ENCODE measurements at places on chromosomes 1 and 21.
A peak's percentile ranks its signal among the peaks of the same experiment; 100 is the strongest.

DNA sequence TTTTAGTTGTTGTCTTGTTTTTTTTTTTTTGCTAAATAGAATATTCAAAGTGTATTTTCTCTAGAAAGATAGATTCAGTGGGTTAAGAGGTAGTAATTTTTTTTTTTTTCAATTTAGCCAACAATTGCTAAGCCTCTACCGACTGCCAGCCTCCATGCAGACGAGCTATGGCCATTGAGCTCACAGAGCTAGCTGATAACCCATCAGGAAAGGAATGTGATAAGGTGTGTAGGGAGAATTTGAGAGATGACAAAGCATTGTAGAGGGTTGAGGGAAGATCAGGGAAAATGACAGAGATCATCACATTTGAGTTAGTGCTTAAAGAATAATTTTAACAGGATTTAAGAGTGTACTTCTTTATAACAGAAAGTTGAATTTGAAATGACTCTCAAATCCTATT, 30.6 kb downstream of the DNM3 start:
- no peak for DNase-seq

DNA sequence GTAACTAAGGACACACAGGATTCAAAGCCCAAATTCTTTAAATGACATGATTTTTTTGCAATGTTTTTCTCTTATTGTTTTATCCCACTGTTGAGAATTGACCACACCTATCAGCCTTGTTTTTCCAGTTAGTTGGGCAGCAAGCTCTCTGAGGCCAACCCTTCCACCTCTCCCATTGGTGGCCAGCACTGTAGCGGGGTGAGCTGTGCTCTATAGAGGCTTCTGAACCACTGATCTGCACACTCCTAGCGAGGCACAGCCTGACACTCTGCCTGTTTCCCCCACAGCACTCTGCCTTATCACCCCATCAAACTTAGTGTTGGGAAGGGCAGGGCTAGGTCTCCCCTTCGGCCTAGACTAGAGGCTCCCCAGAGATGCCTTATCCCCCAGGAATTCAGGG, 19.5 kb downstream of the AHDC1 start:
- no peak for DNase-seq

DNA sequence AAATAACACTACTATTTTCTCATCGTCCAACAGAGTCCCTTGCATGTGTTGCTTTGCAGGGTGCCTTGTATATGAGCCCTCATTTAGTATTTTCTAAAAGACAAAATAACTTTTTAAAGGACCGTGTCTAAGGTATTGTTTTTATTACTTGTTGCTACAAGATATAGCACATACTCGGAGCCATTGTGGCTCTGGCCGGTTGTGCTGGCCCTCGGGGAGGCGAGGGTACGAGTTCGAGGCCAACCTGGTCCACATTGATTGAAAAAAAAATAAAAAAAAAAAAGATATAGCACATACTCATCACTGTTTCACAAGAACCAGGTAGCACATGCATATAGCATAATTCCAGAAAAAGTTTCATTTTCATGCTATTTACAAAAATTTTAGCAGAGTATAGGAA, 869.2 kb downstream of the MRPL39 start:
- no peak for DNase-seq

DNA sequence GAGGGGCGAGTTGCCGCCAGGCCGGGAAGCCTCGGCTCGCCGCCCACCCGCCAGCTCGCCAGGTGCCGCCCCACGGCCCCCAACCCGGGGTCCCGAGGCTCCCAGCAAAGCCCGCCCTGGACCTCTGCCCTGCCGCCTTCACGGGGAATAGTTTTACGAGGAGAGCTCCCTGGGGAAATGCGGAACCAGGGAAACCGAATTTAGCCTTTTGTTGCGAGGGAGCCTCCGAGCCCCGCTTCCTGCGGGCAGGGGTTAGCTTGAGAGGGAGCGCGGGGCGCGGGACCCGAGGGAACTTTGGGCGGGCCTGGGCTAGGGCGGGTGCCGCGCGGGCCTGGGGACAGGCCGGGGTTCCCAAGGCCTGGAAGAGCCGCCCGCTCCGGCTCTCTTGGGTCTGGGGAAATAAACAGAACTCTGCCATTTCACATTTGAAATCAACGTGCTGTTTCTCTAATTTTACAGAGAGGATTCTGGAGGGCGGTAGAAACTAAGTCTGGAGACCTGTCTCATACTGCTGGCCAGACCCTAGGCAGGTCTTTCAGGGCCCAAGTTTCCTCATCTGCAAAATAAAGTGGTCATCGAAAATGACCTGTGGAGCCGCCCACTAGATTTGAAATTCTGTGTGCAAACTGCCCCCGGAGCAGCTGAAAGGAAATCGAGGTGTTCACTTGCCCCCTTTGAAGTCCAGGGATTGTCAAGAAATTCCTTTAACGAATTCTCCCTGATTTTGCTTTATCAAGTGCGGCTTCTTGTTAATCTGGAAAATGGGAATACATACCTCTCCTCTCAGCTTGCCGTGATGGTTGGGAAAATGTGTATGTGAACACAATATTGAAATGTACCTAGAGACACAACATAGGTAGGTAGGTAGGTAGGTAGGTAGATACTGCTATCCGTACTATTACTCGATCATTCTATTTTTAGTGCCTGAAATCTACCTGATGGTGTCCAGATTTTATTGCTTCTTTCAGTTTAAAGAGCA, 749 bp upstream of the GLUL start:
- peak; percentile 64 for DNase-seq

- peak; percentile 66 for DNase-seq
Observed at GRCh38 chr1:207962716-207963426, 51.9 kb upstream of the CD34 start.

- peak; percentile 30 for DNase-seq
Observed at GRCh38 chr1:64933296-64934070, 32.9 kb downstream of the JAK1 start.

DNA sequence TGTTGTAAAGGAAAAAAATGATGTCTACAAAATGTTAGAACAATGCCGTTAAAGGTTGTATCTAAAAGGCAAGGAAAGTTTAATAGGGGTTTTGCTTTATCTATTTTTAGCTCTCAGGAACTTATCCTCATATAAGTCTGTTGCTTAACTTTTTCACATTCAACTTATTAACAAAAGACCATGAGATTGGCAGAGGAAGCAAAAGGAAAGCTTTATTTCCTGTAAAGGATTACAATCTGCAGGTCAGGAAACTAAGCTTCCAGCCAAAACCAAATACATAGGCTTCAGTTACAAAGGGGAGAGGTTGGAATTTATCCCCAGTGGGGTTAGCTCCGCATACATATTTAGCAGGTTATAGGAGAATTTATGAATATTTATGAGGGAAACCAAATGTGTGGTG, 58.7 kb upstream of the KIAA1614 start:
- DNase-seq, result no peak

- no peak for DNase-seq
Observed at GRCh38 chr1:204174958-204175357, 8.8 kb upstream of the REN start.

GRCh38 chr21:31830701-31831100, 42.1 kb upstream of the HUNK start:
- DNase-seq, result no peak

GRCh38 chr1:236214761-236215160, 67.0 kb downstream of the ERO1B start:
- DNase-seq, result no peak

GRCh38 chr1:8169364-8170058, 143.4 kb upstream of the ERRFI1 start:
- peak; percentile 57 for DNase-seq

GRCh38 chr1:207841901-207842300, 69.0 kb downstream of the CD34 start:
- DNase-seq, result no peak

- DNase-seq, result no peak
Observed at GRCh38 chr1:84166797-84167196, 22.7 kb downstream of the PRKACB start.

- DNase-seq, result no peak
Observed at GRCh38 chr1:12640237-12640957, 3.5 kb upstream of the AADACL4 start.

DNA sequence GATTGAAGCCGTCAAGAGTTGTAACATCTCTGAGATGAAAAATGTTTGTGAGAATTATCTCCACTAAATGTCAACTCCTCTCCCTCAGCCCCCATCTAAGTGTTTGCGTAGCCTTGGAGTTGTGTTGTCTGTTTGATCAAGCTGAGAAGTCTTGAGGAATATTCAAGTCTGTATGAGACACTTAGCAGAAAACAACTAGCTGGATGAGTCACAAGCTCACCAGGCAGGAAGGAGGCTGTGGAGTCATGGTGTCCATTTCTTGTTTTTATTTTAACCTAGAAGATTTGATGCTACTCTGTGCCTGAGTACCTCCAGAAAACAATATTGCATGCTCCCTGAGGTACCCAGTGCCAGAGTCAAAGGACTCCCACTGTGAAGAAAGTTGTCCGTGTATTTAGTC, 211.6 kb upstream of the PLXNA2 start:
- DNase-seq, result no peak

- DNase-seq, result no peak
Observed at GRCh38 chr1:229984992-229985612, 81.9 kb upstream of the GALNT2 start.

- no peak for DNase-seq
Observed at GRCh38 chr21:41954654-41955499, 1.1 kb upstream of the C2CD2 start.

DNA sequence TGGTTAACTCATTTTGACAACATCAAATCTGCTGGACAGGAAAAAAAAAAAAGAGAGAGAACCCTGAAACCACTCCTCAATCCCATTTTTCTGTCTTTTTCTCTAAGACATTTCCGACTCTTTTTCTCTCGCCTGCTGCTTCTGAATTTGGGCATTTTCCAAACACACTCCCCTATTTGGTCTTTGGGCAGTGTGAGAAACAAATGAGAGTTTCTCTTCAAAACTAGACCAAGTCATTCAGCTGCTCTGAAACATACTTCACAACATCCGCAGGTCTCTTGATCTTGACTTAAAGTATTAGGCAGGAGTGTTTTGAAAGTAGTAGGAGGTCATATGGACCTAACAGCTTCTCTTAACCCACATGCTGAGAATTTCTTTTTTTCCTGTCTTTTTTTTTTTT, 364.8 kb upstream of the ESRRG start:
- no peak for DNase-seq

DNA sequence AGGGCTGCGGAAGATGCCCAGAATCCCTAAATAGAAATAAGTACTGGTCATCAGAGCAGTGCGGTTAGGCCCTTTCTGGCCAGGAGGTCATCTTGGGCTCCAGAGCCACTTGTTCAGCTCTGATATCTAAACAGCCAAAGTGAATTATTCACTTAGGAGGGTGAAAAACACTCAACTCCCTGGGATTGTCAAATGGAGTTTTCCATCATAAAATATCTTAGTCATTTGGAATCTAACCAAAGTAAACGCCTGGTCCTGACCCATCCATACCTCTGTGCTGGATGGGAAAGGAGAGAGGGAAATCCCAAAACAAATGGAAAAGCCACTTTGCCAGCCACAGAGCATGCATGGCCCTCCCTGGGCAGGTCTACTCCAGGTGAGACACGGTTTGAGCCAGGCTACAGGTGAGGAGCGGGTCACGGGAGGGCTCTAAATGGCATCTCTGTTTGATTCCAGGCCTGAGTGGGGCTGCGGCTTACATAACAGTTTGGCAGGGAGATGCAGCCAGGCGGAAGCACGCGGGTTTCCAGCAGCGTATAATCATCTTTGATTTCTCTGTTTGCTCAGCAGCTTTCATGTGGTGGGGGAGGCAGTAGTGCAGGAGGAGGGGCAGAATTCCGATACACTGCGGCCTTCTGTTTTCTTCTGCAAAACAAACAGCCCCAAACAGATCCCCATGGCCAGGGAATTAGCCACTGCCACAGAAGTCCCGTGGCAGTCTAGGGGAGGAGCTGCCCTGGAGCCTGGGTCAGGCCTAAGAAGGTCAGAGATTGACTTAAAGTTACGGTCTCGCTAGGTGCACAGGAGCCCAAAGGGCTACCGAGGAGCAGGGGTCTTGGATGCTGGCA, 59.1 kb upstream of the ZNF648 start:
- no peak for DNase-seq

GRCh38 chr21:44054710-44055109, 42.6 kb downstream of the TRAPPC10 start:
- no peak for DNase-seq

- DNase-seq, result no peak
Observed at GRCh38 chr1:3564921-3565831, 46.1 kb downstream of the MEGF6 start.

DNA sequence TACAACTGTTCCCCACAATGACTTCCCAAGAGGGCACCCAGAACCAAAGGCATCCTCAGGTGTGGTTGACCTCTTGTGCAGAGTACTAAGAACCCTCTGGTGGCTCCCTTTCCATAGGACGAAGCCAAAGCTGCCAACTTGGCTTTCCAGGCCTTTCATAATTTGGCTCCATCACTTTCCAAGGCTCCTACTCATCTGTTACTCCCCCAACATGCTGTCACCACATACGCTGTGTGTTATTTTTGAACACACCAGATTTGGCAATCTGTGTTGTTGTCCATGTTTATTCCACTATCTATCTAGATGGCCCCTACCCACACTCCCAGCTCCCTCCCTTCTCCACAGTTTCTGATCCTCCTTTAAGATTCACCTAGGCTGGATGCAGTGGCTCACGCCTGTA, 10.2 kb upstream of the NKAIN1 start:
- DNase-seq, result no peak

DNA sequence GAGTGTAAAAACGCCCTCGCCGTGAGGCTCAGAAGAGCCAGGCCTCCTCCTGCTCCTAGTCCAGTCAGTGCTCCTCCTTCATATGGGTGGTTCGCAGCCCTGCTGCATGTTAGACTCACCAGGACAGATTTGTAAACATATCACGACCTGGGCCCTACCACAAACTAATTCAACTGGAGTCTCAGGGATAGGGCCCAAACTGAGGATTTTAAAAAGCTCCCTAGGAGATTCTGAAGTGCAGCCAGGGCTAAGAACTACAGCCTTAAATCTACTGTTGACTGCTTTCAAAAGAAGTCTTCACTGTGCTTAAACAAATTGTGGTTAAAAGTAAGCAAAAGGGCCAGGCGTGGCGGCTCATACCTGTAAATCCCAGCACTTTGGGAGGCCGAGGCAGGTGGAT, 57.0 kb downstream of the CAMTA1 start:
- no peak for DNase-seq

DNA sequence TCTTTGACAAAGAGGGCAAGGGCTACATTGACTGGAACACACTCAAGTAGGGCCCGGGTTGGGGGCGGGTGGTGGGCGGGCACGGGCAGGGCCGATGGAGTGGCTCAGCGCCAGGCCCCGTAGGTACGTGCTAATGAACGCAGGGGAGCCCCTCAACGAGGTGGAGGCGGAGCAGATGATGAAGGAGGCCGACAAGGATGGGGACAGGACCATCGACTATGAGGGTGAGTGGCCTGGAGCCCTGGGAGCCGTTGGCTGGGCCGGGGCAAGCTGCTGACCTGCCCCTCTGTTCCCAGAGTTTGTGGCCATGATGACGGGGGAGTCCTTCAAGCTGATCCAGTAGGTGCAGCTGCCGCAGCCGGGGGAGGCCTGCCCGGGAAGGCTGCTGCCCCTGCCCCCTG, 1.8 kb downstream of the CALML6 start:
- DNase-seq, result peak; percentile 12

Data from heart left ventricle (tissue), 16 donors.